Hair follicular keratinocyte (primary cell): ENCODE measurements at places on chromosomes 6 and 20. TPM values are rescaled to one million over a fixed set of nuclear protein-coding genes. Genes with fewer than 3 reads are reported as not detected.

NDRG3 gene
- 21.8 and 22.0 TPM in 2 replicates for total RNA-seq

KCNK15 gene
- total RNA-seq, result under 0.01 TPM in 1 of 2 replicates, not detected in the other

ULBP1 gene
- total RNA-seq, result 1.3 and 2.8 TPM in 2 replicates

KIF6 gene
- total RNA-seq, result 0.16 and 1.2 TPM in 2 replicates

AIF1 gene
- total RNA-seq, result not detected in 2 replicates

BPI gene
- total RNA-seq, result not detected in 2 replicates

RAET1G gene
- total RNA-seq, result 7.6 and 20.4 TPM in 2 replicates

NHLRC1 gene
- 2.0 and 3.0 TPM in 2 replicates for total RNA-seq

GMEB2 gene
- total RNA-seq, result 10.3 and 11.2 TPM in 2 replicates

PLCB4 gene
- 2.1 and 3.1 TPM in 2 replicates for total RNA-seq

OPN5 gene
- not detected in 2 replicates for total RNA-seq

TAAR2 gene
- not detected in 2 replicates for total RNA-seq

EIF6 gene
- total RNA-seq, result 193 and 240 TPM in 2 replicates
